ENCODE measurements at places on chromosomes 12 and 14.

DNA sequence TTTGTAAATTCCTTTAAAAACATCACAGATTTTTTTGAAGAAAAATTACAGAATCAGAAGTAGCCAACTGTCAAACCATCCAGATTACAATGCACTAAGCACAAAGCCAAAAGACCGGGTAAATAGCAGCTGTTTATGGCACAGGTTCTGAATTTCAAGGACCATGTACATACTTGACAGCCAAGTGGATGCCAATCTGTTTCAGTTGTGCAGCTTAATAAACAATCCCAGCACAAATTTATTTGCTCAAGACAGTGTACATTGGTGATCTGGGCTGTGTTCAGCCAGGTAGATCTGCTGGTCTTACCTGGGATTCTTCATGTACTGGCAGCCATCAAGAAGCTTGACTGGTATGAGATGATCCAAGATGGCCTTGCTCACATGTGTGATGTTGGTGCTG, 229.8 kb upstream of the FLRT2 start:
- DNase-seq, result no peak

DNA sequence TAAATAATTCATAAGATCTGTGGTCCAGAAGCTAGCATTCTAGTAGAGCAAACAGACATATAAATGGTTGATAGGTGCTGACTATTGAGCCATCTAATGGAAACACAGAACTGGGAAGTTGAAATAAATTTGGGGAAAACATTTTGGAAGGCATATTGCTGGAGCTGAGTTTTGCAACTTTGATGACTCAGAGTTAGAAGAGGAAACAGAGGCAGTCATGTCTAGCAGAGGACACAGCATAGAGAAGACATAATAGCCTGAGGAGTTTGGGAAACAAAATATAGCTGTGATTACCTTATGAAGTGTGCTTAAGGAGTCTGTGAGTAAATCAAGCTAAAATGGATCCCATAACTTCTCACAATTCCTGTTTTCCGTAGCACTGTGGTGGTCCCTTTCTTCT, 86.9 kb upstream of the FLRT2 start:
- no peak for DNase-seq

- DNase-seq, result no peak
Observed at GRCh38 chr14:38186216-38186615, 21.5 kb upstream of the SSTR1 start.

GRCh38 chr12:112559784-112560183, 141.0 kb downstream of the PTPN11 start:
- DNase-seq, result no peak

DNA sequence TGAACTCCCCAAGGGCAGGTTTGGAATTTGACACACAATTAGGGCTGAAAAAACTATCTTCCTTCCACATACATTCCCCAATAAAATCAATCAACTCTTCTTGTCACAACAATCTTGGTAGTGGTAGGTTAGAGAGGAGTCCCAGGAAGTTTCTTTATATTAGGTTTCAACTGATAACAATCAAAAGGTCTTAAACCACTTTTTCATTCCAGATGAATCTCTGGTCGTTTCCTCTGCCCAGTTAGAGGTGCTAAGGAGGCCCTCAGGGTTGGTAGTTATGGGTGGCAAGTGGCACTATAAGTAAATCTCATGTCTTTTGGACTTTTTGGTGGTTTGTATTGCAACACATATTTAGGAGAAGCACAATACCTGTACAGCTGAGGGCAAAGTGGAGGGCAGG, 1.7 kb upstream of the SLC38A2 start:
- DNase-seq, result no peak

DNA sequence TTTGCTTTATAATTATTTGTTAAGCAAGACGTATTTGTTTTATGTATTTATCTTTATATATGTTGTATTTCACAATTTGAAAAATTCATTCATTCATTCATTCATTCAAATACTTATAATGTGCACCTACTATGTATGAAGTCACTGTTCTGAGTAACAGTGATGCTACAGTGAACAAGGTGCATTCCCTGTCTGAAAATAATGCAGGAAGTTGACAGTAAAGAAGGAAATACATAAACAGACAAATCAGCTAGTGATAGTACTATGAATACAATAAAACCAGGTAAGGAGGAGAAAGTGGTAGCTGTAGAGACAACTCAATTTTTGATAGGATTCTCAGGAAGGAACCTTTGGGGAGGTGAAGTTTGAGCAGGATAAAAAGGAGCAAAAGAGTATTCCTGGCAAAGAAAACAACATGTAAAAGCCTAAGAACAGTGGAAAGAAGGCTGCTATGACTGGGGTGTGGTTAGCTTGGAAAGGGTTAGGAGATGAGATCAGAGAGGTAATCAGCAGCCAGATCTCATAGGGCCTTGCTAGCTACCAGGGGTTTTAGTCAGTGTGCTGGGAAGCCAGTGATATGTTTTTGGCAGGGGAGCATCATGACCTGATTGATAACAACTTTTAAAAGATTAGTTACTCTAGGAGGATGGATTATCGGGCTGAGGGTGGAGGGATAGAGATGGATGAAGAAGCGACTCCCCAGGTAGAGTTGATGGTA, 17.4 kb downstream of the BICDL1 start:
- DNase-seq, result no peak

GRCh38 chr12:18135086-18135485, 45.1 kb upstream of the RERGL start:
- DNase-seq, result no peak

GRCh38 chr12:29971446-29971845, 187.7 kb upstream of the TMTC1 start:
- no peak for DNase-seq

DNA sequence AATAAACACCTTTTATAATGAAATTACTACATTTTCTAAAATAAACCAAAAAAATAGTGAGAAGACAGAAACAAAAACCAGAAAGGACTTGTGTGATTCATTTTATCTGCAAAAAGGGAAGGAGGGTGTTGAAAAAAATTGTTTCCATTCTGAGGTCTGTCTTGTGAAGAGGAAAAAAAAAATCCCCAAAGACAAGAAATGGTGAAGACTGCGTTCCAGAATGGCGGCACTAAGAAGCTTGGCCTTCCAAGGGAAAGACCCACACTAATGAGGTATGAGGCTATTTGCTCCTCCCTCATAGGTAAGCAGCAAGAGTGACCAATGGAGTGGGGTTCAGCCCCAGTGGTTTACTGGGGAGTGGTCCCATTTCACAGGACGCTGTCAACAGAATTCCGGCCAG, 35.0 kb downstream of the GNPTAB start:
- no peak for DNase-seq

DNA sequence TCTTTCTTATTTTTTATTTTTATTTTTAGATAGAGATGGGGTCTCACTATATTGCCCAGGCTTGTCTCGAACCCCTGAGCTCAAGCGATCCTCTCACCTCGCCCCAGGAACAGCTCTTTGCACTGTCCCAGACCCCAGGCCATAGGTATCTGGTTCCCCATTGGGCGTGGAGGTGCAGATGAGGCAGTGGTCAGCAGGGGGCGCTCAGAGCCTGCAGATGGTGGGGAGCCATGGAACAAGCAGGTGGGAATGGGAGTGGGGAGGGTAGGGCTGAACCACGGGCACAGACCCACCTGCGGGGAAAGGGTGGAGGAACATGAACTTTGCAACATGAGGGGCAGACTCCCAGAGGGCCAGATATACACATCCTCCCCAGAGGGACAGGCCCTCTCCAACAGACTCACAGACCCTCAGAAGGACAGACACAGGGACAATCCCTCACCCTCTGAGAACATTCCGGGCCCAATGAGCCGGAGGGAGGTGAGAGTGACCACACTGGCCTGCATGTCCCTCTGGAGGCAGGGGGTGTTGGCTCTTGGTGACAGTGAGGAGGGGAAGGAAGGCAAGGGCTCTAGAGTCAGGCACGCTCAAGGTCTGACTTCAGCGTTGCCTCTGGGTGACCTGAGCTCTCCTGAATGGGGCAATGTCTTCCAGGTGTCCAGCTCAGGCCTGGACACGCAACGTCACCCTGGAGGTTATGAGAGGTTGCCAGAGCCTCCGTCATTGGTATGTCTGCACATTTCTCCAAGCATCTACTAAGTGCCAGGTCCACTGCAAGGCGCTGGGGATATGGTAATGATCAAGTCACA, 34.9 kb downstream of the KRT80 start:
- DNase-seq, result no peak

- no peak for DNase-seq
Observed at GRCh38 chr14:24367514-24368211, at the start of gene NFATC4. TSS of gene NFATC4 (plus strand) at chr14:24368184. CDS start at chr14:24368341, 157 bp downstream.

DNA sequence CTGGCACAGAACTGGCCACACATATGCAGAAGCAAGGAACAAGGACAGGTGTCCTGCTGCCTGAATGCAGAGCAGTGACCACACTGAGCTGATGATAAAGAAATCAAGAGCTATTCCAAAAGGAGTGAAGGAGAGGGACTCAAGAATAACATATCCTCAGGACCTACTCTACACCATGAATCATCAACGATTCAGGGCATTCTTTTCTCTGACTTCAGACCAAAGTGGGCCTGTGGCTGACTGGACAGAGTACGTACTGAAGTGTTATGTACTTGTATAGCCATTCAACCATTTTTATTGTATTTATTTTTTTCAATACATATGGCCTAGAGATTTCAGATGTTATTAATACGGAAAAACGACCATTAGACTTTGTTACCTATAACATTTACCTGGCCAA, 177.5 kb upstream of the TMTC1 start:
- no peak for DNase-seq

GRCh38 chr14:76753541-76754198, 7.6 kb upstream of the VASH1 start:
- no peak for DNase-seq

GRCh38 chr14:59325906-59326305, 137.4 kb downstream of the DAAM1 start:
- no peak for DNase-seq

DNA sequence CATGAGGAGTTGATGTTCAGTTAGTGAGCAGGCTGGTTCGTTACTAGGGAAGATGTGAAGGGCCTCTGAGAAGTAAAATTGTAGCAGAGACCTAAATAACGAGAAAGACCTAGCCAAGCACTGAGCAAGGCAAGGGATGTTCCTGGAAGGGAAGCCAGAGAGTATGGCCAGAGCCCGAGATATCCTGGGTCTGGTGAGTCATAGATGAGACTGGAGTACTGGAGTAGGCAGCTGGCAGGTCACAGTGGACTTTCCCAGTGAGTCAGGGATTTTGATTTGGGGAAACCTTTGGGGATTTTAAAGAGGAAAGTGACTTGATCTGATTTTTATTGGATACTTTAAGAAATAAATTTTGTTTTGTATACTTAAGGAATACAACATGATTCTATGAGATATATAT, 369.0 kb downstream of the DIO2 start:
- DNase-seq, result no peak
